Naive thymus-derived CD8-positive, alpha-beta T cell (primary cell): ENCODE measurements at places on chromosomes 3 and 15. TPM values are rescaled to one million over a fixed set of nuclear protein-coding genes. Genes with fewer than 3 reads are reported as not detected.

Gene CHRM5
- total RNA-seq: not detected

Gene CCDC80
- not detected for total RNA-seq

Gene GHRL
- 1.3 TPM for total RNA-seq

GRCh38 chr3:180421721-180422120, 180.2 kb upstream of the TTC14 start:
- DNase-seq: no peak

Gene ASB14
- total RNA-seq: not detected

Gene CLDN1
- total RNA-seq: not detected

DNA sequence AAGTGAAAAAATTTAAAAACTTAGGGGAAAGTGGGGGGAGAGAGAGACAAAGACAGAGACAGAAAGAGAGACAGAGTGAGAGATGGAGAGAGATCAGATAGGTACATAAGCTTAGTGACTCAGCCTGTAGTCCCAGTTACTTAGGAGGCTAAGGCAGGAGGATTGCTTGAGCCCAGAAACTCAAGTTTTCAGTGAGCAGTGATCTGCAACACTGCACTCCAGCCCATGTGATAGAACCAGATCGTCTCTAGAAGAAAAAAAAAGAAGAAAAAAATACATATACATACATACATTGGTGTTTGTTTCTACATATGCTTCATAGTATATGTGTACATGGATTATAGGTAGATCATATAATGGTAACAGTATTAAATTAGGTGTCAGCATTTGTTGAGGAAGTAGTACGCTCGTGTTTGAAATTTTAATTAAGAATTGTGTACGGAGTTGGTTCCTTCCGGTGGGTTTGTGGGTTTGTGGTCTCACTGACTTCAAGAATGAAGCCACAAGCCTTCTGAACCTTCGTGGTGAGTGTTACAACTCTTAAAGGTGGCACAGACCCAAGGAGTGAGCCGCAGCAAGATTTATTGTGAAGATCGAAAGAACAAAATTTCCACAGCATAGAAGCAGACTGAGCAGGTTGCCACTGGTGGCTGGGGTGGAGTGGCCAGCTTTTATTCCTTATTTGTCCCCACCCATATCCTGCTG, 38.3 kb upstream of the SNRPN start:
- no peak for DNase-seq
